Activated CD4-positive, alpha-beta T cell treated with anti-CD3 and anti-CD28 coated beads, Interleukin-2, amount 50 U/mL, for 16 hours (primary cell): ENCODE measurements at places on chromosomes 5 and 9.

- DNase-seq: peak; percentile 16
These were observed 1568.5 kb upstream of the WWC1 start for GRCh38 chr5:166722939-166723338.

DNA sequence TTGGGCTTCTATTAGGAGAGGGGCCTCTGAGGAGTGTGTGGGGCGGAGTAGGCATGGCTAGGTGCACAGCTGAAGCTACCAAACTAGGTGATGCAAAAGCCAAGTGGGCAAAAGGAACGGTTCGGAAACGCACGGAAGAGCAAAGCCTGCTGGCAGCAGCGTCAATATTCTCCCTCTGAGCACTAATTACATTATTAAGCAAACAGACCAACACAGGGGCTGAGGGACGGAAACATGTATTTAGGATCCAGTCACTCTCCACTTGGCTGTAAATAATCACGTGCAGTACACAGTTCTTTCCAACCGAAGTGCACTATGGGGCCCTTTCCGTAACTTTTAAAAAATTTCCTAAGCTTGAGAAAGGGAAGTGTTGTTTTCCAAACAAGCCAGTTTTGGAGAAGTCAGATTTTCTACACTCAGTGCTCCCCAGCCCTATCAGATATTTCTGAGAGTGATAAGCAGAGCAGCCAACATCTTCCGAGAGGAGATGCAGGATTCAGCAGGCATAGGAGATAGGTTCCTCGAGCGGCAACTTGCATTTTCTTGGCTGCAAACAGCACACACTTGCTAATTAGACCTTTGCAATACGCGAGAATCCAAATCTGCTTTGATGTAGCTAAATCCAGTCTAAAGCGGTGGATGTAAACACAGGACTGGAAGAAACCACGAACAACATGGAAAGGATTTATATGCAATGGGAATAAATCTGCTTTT is 217.2 kb upstream of the TBCA start:
- no peak for DNase-seq

GRCh38 chr5:23450187-23450586 is 57.2 kb upstream of the PRDM9 start:
- no peak for DNase-seq

- no peak for DNase-seq
These were observed 1278.2 kb downstream of the CDH12 start for GRCh38 chr5:21574961-21575360.

DNA sequence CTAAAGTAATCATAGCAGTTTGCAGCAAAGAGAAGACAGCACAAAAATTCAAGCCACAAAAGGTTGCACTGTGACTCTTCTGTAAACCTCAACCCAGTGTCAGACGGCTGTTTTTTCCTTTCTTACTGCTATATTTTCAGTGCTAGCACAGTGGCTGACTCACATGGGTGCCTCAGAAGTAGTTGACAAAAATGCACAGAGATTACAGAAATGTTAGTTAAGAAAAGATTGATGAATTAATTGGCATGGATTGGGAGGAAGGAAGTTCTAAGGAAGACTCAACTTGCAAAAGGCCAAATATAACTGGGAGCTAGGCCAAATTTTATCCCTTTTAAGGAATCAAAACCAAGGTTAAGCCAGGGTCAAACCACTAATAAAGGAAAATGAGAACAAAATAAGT is 43.7 kb upstream of the ITGA1 start:
- DNase-seq: peak; percentile 87

DNA sequence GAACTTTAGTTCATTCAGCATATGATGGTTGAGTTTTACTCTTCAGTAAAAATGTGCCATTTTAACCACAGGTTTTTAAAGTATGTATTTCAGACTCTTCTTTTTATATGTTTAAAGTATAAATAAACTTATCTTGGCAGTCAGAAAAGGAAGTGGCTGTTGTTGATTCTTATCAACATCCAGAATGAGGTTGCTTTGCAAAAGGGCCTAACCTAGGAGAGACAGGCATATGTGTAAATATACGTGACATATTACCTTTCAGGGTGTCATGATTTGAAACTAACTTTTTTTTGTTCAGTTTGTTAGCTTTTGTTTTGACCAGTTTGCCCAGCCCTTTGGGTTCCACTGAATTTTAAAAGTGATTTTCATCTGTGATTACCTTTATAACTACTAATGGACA is 7.4 kb downstream of the SMARCA2 start:
- peak; percentile 66 for DNase-seq

DNA sequence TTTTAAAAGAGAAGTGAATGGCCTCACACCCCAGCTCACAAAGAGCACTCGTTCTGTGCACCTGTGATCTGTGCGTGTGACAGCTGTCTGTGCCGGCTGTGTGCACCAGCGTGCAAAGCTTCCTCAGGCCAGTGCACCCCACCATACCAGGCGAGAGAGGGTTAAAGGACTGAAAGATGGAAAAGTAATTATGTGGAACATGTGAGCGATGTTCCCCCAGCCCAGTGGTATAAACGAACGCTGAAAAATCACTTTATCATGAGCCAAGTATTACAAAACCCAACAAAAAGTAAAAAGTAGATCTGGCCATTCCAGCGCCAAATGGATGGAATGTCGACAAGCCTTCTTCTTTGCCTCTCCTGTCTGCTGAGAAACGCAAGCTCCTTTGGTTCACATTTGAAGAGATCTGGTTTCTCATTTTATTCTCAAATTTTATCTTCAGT is 53.7 kb downstream of the IPPK start:
- DNase-seq: no peak

- no peak for DNase-seq
These were observed 255.2 kb upstream of the IRX1 start for GRCh38 chr5:3340471-3340870.

GRCh38 chr5:59832577-59833301 is 60.8 kb downstream of the PDE4D start:
- DNase-seq: no peak

DNA sequence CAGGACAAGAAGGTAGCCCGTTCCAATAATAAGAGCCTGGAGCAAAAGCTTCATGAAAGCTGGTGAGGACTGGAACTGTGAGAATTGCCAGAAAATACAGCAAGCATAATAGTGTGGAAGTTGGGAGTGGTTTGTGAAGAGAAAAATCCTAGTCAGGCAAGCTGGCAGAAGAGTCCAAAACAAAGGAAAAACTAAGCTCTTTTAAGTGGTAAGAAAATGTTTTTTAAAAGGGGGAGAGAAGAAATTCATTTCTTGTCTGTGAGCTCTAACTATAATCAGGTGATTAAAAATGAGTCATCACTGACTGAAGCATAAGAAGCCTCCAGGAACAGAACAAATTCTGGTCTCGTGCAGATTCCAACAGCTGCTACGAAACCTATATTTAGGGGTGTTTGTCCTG is 102.6 kb downstream of the CAAP1 start:
- no peak for DNase-seq

DNA sequence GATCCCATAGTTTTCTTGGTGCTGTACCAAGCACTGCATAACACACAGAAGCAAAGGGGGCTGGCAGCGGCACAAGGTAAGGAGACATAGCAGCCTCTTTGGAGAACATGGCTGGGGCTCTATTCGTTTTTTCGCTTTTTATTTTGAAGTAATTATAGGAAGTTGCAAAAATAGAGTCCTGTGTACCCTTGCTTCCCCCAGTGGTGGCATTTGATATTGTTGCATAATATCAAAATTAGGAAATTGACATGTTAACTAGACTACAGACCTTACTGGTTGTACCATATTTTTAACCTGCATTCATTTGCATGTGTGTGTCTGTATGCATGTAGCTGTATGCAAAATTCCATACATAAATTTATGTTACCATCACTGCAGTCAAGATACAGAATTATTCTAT is 6.6 kb upstream of the UBQLN1 start:
- DNase-seq: peak; percentile 6

DNA sequence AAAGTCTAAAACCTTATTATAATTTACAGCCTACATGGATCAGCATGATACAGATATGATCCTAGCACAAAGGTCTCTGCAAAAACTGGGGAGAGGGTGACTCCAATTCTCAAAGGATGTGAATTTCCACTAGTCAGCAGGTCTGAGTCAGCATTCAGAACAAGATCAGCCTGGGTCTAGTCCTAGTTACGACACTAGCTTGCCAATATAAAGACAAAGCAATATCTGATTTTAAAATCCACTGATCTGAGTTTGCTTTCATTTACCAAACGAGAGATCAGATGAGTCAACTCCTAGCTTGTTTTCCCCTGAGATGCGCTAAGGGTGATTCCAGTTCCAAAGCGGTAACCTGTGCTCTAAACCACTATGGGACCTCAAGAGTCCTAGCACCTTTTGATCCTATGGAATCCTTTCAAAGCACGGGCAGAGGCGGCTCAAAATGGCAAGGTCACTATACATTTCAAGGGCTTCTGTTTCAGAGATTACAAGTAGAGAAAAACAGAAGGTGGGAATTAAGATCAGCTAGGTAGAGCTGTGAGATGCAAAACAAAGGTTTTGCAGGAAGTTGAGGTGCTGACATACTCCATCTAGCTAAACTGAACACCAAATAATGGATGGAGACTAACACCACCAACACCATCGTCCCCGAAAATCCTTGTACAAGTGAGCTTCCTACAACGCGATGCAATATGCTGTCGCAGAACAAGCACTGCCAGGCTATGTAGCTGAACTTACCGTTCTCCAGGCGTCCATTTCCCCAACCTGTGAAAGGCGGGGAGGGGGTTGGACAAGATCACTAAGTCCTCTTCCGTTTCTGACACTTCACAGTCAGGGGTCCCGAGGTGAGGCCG is 906 bp downstream of the SLC25A51 start:
- DNase-seq: peak; percentile 64

GRCh38 chr9:107644733-107645463 is 155.3 kb upstream of the KLF4 start:
- no peak for DNase-seq

DNA sequence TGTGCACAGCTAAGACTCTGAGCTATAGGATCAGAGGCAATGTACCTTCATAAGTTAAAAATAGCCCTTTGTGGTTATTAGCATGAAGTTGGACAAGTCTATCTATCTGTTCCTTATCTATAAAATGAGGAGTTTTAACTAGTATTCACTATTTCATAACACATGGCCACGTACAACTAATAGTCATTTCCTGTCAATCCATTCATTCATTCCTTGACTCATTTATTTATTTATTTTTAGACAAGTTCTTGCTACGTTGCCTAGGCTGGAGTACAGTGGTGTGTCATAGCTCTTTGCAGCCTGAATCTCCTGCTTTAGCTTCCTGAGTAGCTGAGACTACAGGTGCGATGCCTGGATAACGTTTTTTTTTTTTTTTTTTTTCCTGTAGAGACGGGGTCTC is 92.1 kb downstream of the NR3C1 start:
- DNase-seq: peak; percentile 6

- no peak for DNase-seq
These were observed 3.7 kb upstream of the BRINP1 start for GRCh38 chr9:119372951-119373350.

DNA sequence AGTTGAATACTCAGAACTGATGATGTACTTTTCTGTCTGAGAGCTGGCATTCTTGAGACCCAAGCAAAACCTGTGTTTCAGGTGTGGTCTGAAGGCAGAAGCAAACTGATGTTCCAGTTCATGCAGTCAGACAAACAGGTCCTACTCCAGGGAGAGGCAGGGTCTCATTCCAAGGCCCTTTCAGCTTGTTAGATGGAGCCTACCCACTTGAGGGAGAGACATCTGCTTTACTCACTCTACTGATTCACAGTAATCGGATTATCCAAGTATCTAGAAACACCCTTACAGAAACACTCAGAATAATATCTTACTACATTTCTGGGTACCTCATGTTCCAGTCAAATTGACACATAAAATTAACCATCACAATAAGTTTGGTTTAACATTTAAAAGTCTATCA is 207.8 kb downstream of the KDM4C start:
- no peak for DNase-seq

DNA sequence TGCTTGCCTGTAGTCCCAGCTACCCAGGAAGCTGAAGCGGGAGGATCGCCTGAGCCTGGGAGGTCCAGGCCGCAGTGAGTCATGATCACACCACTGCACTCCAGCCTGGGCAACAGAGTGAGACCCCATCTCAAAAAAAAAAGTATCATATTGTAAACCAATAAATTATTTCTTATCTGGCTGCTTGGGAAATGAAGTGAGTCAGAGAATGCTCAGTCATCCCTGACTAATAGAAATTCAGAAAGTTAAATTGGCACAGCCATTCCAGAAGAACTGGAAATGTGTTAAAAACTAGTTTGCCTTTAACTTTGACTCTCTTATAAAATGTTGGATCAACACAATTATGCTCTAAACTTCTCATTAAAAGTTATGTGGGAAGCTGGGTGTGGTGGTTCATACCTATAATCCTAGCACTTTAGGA is 9.8 kb upstream of the GNE start:
- DNase-seq: no peak

DNA sequence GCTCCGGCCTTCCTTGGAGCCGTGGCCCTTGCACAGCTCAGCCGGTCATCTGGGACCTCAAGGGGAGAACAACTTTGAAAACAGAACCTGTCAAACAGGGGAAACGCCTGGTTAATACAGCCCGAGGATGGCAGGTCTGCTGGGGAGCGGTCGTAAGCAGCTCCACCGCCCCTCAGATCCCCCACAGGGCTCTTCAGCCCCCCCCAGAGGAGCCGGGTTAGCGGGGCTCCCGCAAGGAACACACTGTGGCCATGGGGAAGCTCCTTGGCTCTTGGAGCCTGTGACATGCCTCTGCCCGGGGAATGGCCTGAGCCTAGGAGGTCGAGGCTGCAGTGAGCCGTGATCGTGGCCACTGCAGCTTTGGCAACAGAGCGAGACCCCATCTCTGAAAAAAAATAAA is 6.8 kb downstream of the TMEM250 start:
- no peak for DNase-seq

DNA sequence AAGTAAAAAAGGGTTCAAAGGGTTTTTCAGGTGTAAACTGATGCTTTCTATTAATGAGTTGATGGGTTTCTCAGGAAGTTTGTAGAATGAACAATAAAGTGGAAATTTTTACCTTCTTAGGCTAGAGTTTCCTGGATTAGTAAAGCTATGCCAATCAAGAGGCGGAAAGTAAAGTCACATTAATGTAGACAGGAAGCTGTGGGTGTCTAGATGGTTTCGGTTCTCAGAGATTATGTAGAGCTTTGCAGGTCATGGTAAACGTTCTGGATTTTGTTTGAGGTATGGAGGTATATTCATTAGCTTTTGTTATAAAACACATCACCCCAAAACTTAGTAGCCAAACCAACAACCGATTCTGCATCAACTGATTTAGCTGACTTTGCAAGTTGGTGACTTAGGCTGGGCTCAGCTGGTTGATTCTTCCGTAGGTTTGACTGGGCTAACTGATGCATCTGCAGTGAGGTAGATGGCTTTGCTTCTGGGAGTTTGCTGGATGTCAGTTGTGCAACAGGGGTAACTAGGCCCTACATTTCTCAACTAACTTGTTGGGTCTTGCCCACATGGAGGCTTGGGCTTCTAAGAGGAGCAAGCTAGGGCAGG is 273.8 kb downstream of the MSX2 start:
- DNase-seq: no peak

DNA sequence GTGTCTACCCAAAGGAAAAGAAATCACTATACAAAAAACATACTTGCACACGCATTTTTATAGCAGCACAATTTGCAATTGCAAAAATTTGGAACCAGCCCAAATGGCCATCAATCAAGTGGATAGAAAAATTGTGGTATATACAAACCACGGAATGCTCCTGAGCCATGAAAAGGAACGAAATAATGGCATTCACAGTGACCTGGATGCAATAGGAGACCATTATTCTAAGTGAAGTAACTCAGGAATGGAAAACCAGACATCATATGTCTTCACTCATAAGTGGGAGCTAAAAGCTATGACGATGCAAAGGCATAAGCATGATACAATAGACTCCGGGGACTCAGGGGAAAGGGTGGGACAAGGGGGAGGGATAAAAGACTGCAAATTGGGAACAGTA is 78.4 kb downstream of the ENC1 start:
- no peak for DNase-seq

GRCh38 chr5:67014957-67015400 is 181.6 kb downstream of the CD180 start:
- no peak for DNase-seq
